ENCODE measurements at places on chromosomes 6 and 20.
A peak's percentile ranks its signal among the peaks of the same experiment; 100 is the strongest.

- no peaks in the 10 kb centered on the region for H3K27me3 ChIP-seq
- no peaks in the 10 kb centered on the region for H3K36me3 ChIP-seq
- H3K27ac ChIP-seq = no peak overlapping the region
- DNase-seq = no peak
- H3K4me3 ChIP-seq = peak overlapping the region; percentile 33
Measured at GRCh38 chr6:110041126-110041525, 63.0 kb downstream of the GPR6 start.

DNA sequence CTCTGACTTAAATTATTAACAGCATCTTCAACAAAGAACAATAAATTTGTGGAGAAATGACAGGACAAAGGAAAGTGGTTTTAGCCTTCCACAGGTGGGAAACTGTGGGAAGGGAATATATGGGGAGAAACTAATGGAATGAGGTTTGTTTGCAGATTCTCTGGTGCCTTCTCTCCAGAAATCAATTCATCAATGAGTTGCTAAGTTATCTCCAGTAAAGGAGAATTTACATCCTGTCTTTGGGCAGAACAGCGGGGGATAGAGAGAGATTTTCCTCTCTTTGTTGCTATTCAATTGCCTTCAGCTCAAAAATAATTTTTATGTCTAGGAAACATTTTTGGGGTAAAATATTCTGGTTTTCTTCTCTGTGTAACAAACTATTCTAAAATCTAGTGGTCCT is 36.9 kb upstream of the LCA5 start:
- H3K27me3 ChIP-seq = peaks cover 5% of the 10 kb centered on the region
- no peak for DNase-seq
- H3K4me1 ChIP-seq = no peaks in the 10 kb centered on the region
- H3K36me3 ChIP-seq = no peaks in the 10 kb centered on the region
- no peak overlapping the region for H3K4me3 ChIP-seq

- no peak for DNase-seq
- H3K36me3 ChIP-seq = peaks cover 19% of the 10 kb centered on the region
- H3K4me1 ChIP-seq = peaks cover 10% of the 10 kb centered on the region
- H3K27ac ChIP-seq = no peak overlapping the region
Measured at GRCh38 chr20:34791289-34792020, 34.0 kb downstream of the NCOA6 start.

- no peaks in the 10 kb centered on the region for H3K4me1 ChIP-seq
- no peaks in the 10 kb centered on the region for H3K36me3 ChIP-seq
- no peaks in the 10 kb centered on the region for H3K27me3 ChIP-seq
Measured at GRCh38 chr20:11978496-11978895, 60.8 kb downstream of the BTBD3 start.

DNA sequence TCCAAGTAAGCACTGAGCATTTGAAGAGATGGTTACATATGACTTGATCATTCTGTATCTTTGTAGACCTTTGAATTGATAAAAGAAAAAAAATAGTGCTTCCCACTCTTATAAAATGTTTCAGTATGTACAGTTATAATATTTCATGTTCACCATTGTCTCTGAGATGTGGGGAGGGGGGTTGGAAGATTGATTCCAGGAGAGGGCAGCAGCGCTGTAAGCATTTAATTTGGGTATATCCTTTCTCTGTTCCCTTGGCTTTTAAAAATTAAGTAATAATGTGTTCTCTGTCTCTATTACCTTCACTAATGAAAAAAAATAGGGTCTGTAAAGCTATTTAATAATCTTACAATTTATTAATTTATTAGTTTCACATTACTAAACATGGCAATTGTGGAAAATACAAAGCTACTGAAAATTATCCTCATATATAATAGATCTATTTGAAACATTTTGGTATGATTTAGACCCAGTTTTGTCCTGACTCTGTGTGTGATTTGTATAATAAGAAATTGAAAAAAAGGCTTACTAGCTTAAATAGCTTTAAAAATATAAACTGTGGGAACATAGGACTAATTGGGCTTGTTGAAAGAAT is 341.2 kb downstream of the CDKAL1 start:
- H3K27me3 ChIP-seq = no peaks in the 10 kb centered on the region
- H3K27ac ChIP-seq = no peak overlapping the region
- DNase-seq = no peak
- peaks cover 4% of the 10 kb centered on the region for H3K4me1 ChIP-seq

DNA sequence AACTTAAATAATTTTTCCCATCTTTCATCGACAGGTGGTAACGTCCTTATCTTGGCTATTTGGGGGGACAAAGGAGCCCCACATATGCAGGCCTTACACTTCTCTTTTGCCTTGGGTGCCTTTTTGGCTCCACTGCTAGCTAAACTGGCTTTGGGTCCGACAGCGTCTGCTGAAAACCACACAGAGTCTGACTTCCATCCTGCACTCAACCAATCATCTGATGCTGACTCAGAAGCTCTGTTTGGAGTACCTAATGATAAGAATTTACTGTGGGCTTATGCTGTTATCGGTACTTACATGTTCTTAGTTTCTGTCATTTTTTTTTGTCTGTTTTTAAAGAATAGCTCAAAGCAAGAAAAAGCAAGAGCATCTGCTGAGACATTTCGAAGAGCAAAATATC is 178.5 kb downstream of the SLC16A10 start:
- H3K4me3 ChIP-seq = no peak overlapping the region
- peaks cover 20% of the 10 kb centered on the region for H3K36me3 ChIP-seq
- H3K27ac ChIP-seq = no peak overlapping the region

DNA sequence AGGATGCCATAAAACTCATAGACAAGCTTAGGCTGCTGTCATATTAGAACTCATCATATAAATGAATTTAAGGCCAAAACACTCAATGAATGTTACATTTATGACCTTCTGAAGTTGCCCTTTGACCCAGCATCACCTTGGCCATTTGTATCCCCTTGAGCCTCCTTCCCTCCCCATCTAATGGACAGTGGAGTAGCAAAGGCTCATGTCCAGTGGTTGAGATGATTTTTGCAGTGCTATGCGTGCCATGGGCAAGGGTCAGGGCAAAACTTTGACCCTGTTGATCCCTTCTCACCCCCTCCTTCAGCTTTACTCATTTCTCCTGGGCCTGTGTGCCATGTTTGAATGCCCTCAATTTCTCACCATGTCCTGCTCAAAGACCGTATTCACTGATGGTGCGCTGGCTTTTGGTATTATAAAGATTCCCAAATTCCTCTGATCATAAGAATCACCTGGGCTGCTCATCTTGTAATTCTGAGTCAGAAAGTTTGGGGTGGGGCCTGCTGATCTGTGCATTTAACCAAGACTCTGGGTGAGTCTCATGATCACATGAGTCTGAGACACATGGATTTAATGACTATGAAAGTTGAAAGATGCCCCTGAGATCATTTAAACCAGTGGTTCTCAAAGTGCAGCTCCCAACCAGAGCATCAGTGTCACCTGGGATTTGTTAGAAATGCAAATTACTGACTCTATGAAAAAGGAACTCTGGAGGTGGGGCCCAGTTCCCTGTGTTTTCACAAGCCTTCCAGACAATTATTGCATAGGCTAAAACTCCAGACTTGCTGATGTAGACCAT is 57.5 kb upstream of the IL20RA start:
- H3K27me3 ChIP-seq = no peaks in the 10 kb centered on the region
- no peak overlapping the region for H3K4me3 ChIP-seq
- peak overlapping the region; percentile 19 for H3K27ac ChIP-seq
- no peaks in the 10 kb centered on the region for H3K36me3 ChIP-seq
- peaks cover 28% of the 10 kb centered on the region for H3K4me1 ChIP-seq

DNA sequence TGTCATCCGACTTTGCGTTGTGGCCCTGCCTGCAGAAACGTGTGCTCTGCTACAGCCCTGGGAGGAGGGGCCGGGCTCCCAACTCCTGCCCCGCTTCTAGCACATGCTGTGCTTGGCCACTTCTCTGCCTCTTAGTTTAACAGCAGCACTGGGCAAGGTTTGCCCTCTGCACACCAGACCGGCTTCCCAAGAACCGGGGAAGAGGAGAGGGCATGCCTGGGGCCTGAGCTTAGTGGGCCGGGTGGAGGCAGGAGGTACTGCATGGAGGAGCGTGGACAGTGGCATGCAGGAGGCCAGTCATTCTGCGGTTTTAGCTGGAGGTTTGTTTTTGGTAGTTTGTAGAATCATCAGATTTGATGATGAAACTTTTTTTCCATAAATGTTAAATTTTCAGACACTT is 45.5 kb downstream of the CEP43 start:
- H3K36me3 ChIP-seq = peaks cover 2% of the 10 kb centered on the region
- no peak for DNase-seq
- H3K27ac ChIP-seq = peak overlapping the region; percentile 66
- no peaks in the 10 kb centered on the region for H3K27me3 ChIP-seq
- no peak overlapping the region for H3K4me3 ChIP-seq
- peaks cover 42% of the 10 kb centered on the region for H3K4me1 ChIP-seq

DNA sequence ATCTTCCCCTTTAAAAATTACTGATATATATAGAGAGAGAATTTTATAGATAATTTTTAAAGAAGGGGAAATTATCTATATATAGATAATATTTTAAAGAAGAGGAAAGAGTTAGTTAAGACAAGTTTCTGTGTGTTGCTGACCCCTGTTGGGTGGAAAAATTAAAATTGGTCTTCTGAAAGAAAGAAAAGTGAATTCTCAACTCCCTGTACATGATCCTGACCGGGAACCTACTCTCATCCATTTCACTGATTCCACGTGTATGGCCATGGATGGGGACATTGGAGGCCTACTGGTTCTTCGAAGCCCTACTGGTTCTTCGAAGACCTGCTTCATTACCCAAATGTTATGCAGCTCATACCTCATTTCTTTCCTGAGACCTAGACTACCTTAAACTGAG is 53.0 kb upstream of the TCF21 start:
- no peaks in the 10 kb centered on the region for H3K36me3 ChIP-seq
- no peak for DNase-seq
- no peak overlapping the region for H3K4me3 ChIP-seq

GRCh38 chr6:31453259-31453658 is 44.7 kb upstream of the MICB start:
- DNase-seq = no peak
- H3K4me1 ChIP-seq = no peaks in the 10 kb centered on the region
- H3K36me3 ChIP-seq = no peaks in the 10 kb centered on the region
- no peak overlapping the region for H3K4me3 ChIP-seq

GRCh38 chr20:38888059-38888831 is 38.0 kb upstream of the FAM83D start:
- H3K27ac ChIP-seq = peak overlapping the region; percentile 92
- no peak overlapping the region for H3K4me3 ChIP-seq
- peaks cover 15% of the 10 kb centered on the region for H3K36me3 ChIP-seq
- H3K4me1 ChIP-seq = peaks cover 42% of the 10 kb centered on the region
- no peak for DNase-seq
- no peaks in the 10 kb centered on the region for H3K27me3 ChIP-seq

DNA sequence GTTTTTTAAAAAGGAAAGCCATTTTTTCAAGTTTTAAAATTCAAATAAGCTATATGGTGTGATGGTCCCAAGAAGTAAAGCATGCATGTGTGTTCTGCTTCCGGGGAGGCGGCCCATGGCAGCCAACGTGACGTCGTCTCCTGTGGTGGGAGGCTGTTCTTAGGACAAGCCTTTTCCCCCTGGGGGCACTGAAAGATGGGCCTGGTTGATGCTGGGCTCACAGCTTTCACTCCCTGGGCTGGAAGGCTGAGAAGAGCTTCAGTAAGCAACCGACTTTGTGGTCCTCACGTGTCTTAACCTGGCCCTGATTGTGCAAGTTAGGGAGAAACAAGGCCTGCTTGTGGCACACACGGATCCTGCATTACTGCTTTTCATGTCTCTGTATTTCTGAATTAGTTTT is 84.1 kb downstream of the SMOC2 start:
- DNase-seq = no peak
- H3K4me3 ChIP-seq = no peak overlapping the region
- no peak overlapping the region for H3K27ac ChIP-seq
- no peaks in the 10 kb centered on the region for H3K4me1 ChIP-seq
- no peaks in the 10 kb centered on the region for H3K36me3 ChIP-seq

DNA sequence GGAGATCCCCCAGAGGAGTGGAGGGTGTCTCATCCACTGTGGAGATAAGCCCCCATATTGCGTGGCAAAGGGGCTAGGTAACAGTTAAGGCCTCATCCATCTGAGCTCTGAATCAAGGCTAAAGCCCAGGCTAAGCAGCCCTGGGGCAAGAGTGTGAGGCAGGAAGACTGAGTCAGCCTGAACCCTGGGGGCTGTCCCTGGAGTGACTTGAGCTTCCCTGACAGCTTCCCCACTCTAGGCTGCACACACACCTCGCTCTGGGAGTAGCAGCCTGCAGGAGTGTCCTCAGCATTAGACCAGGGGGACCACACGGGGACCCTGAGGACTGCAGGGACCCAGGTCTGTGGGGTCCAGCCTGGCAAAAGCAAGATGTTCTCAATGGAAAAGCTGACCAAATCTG is 27.9 kb downstream of the UBD start:
- peaks cover 5% of the 10 kb centered on the region for H3K27me3 ChIP-seq
- no peaks in the 10 kb centered on the region for H3K4me1 ChIP-seq
- H3K4me3 ChIP-seq = no peak overlapping the region
- H3K27ac ChIP-seq = no peak overlapping the region
- no peak for DNase-seq

DNA sequence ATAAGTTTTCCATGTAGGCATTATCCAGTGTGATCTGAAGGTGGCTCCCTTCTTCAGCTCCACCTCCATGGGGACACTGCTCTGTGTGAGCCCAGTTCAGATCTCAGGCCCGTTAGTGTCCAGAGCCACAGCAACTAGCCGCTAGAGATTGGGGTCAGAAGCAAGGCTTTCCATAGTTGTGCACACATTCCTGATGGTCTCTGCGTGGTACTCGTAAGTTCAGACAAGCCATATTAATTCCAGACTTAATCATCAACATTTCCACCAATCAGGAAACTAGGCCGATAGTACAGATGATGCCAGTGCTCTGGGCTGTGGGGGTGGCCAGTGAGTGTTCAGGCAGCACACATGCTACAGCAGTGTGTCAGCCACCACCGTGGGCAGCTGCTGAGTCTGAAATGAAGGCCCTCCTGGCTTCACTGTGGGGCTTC is 17.5 kb upstream of the SYNCRIP start:
- no peak overlapping the region for H3K4me3 ChIP-seq
- H3K27me3 ChIP-seq = no peaks in the 10 kb centered on the region
- no peak for DNase-seq
- no peak overlapping the region for H3K27ac ChIP-seq

GRCh38 chr20:21821358-21821757 is 115.9 kb downstream of the PAX1 start:
- H3K27me3 ChIP-seq = no peaks in the 10 kb centered on the region
- DNase-seq = no peak
- no peaks in the 10 kb centered on the region for H3K4me1 ChIP-seq
